CD4-positive, alpha-beta T cell treated with Interferon alpha-2 for 1 hour (primary cell): ENCODE measurements at places on chromosomes 13 and 19.
A peak's percentile ranks its signal among the peaks of the same experiment; 100 is the strongest.

- no peak for DNase-seq
These were observed 27.2 kb upstream of the NDUFS7 start for GRCh38 chr19:1356508-1356865.

- DNase-seq = no peak
These were observed 437 bp downstream of the SMARCA4 start for GRCh38 chr19:10961073-10961860.

- DNase-seq = no peak
These were observed 105.5 kb downstream of the TEX26 start for GRCh38 chr13:31037874-31038500.

DNA sequence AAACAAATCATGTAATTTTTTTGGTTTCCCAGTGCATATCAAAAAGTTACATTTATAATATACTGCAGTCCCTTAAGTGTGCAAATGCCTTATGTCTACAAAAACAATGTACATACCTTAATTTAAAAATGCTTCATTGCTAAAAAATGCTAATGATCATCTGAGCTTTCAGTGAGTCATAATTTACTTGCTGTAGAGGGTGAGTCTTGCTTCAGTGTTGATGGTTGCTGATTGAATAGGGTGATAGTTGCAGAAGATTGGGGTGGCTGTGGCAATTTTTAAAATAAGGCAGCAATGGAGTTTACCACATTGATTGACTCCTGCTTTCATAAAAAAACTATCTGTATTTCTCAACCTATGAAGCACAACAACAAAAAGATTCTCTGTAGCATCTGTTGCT lies 613.9 kb downstream of the TBC1D4 start:
- no peak for DNase-seq

DNA sequence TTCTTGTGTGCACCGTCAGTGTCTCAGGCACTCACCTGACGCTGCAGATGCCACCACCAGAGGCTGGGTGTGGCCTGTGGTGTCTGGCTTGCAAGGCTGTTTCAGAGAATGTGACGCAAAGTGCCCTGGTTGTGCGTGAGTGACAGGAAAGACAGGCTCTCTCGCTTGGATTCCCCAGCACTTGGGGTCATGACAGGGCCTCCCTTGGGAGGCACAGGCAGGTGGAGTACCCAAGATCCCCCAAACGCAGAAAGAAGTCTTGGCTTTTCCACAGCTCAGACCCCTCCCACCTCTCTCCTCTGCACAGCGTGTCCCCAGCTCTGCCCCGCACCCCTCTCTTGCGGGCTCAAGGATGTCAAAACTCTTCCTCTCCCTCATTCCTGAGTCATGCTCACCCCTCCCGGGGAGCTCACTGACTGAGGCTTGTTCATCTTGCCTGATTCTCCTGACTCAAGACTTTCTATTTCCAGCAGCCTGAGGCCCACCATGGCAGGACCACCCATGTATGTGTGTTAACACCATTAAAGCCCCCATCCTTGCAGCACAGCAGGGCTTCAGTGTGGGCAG lies 21.0 kb downstream of the DHX34 start:
- DNase-seq = peak; percentile 73

- no peak for DNase-seq
These were observed at the start of gene TGFBR3L for GRCh38 chr19:7914598-7915045. TGFBR3L (plus strand) TSS chr19:7914830.

GRCh38 chr13:101698400-101698799 lies 245.9 kb downstream of the ITGBL1 start:
- DNase-seq = no peak

DNA sequence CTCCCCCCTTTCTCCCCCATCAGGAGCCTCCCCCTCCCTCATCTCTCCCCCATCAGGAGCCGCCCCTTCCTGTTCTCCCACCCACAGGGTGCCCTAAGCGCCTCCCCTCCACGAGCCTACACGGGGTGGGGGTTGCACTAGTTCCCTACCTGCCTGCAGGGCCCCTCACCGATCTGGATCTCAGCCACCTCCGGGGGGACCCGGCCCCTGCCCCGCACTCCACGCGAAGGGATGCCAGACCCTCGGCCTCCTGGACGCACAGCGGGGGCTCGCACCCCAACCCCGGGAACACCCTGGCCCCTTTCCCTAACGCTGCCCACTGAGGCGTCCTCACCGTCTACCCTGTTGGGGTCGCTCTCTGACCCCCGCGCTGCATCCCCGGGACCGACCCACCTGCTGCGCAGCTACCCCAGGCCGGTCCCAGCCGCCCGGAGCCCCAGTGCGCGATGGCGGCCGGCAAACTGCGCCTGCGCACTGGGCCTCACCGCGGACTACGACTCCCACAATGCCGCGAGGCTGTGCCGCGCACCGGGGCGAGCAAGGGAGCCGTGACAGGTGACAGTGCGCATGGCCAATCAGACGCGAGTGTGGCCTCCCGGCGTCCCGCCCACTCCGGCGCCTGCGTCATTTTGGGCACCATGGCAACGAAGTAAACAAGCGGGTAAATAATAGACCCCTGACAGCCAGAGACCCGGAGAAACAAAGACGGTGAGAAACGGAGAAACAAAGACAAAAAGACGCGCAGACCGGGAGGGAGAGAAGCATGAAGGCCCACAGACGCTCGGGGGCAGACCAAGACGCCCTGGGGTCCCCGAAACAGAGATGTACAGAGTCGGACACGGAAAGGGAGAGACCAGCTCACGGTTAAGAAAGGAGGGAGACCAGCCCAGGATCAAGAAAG lies at the start of gene ZSCAN18:
Gene ZSCAN18, minus strand, starts transcription at position 451 of the 901 bp plus-strand sequence. CDS start 7,964 bp downstream, outside the sequence.
- peak; percentile 99 for DNase-seq

- DNase-seq = no peak
These were observed 1165.3 kb downstream of the EFNB2 start for GRCh38 chr13:105370011-105370650.

GRCh38 chr13:37338726-37339385 lies 233.4 kb upstream of the CSNK1A1L start:
- DNase-seq = no peak

DNA sequence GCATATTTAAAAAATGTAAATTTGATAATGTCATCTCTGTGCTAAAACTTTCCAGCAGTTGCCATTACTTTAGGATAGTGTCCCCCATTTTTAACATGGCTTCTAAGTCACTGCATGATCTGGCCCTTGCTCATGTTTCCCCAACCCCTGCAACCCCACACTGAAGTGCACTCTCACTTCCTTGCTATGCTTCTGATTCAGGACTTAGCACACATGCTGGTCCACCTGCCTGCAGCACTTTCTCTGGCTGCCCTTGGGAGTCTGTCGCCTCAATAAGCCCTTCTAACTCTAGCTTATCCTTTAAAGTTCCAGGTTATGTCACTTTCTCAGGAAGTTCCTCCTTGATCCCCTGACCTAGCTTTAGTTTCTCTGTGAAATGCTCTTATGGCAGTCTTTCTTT lies 241.0 kb downstream of the POSTN start:
- no peak for DNase-seq

GRCh38 chr19:3766520-3766919 lies 4.0 kb downstream of the MRPL54 start:
- peak; percentile 24 for DNase-seq

- peak; percentile 5 for DNase-seq
These were observed 500 bp downstream of the ZFP30 start for GRCh38 chr19:37654629-37655300.

GRCh38 chr13:109118521-109118920 lies 489.1 kb downstream of the MYO16 start:
- DNase-seq = no peak

DNA sequence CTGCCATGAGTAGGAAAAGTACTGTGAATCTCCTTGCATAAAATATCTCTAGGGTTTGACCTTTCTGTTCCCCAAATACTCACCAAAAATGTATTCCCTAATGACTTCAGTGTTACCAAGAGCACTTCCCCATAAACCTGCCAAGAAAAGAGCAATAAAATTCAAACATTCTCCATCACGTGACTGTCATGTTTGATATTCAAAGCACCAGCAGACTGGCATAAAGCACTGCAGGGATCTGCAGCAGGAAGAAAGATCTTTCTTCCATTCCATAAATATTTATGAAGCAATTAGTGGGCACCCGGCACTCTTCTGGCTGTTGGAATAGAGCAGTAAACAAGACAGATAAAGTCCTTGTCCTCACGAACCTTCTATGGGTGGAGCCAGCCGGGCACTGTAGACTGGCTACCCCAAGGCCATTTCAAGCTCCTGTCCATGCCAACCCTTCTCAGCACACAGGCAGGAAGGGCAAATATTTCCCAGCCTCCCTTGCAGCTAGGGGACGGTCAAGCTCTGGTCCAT lies 20.3 kb downstream of the PLA2G4C start:
- no peak for DNase-seq

- no peak for DNase-seq
These were observed 45.7 kb upstream of the N4BP2L1 start for GRCh38 chr13:32473650-32474049.

- no peak for DNase-seq
These were observed 414.5 kb downstream of the NDFIP2 start for GRCh38 chr13:79895416-79895815.
